T-helper 2 cell (primary cell): ENCODE measurements at places on chromosomes 7 and 10.

DNA sequence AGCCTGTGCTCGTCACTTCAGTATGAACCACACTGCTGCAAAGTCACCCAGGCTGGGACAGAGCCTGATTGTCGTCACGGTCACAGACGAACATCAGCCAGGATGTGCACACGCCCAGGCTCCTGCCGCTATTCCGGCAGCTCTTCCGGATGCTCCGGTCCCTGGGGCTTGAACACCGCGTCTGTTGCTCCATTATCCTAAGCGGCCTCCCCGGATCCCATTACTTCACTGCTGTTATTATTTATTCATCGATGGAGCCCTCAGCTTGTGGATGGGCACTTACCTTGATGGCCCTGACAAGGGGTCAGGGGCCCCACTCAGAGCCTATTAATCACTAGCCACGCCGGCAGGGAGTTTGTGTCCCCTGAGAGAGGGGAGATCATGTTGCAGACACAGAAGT, 120.8 kb upstream of the PCBD1 start:
- DNase-seq, result no peak

- DNase-seq, result no peak
Measured at GRCh38 chr7:96578606-96579005, 131.0 kb downstream of the SEM1 start.

DNA sequence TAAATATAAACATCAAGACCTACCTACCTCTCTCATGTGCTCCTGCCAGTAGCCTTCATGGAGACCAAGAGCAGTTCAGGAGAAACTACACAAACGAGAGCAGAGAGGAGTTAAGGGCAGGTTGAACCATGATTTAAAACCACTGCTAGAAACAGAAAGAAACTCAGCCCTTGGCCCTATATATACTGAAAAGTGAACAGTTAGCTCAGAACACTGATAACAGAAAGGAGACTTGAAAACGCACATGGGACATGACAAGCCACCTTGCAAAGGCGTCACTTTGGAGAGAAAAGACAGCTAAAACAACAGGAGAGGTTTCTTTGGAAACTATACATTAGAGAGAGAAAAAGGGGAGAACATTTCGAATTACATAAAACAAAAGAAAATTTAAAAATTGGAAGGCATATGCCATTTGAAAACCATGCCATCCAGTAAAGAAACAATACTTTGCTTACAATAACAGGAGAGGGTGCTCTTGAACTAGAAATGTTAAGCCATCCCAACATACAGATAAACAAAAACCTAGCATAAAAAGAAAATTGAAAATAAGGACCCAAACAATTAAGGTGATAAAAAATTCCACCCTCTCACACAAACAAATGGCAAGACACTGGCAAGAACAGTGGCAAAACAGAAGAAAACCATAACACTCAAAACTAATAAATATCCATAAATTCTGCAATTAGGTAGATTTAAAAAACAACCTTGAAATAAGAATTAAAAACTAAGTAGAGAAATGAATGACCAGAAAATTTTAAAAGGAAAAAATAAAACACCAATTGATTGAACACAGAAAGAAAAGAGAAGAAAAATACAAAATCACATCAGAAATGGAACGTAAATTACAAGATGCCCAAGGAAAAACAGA, 232.7 kb downstream of the IMMP2L start:
- no peak for DNase-seq

- DNase-seq, result no peak
Measured at GRCh38 chr10:130824230-130825014, 487.1 kb downstream of the TCERG1L start.

DNA sequence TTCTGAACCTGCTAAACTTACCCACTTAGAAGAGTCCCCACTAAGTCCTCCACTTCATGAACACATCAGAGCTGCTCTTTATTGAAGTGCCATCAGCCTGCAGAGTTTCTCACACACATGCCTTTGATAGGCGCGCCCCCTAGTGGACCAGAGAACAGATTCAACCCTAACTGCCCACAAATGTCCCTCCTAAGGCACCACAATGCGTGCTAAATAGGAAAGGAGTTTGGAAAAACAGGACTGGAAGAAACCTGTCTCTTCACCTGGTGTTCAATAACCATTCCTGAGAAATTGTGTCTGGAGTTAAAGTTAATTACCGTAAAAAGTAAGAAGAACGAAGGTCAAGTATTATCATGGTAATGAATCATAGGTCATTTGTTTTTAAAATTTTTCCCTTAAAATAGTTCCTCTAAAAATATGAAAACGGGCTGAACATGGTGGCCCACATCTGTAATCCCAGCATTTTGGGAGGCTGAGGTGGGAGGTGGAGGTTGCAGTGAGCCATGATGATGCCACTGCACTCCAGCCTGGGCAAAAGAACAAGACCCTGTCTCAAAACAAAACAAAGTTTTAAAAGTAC, 249.7 kb downstream of the ELMO1 start:
- peak; percentile 53 for DNase-seq

GRCh38 chr7:24036033-24036412, 248.0 kb upstream of the NPY start:
- DNase-seq, result peak; percentile 13

GRCh38 chr7:151125470-151125845, 39.2 kb downstream of the AGAP3 start:
- DNase-seq, result no peak

GRCh38 chr7:128853799-128854198, 8.9 kb upstream of the ATP6V1F start:
- DNase-seq, result no peak

DNA sequence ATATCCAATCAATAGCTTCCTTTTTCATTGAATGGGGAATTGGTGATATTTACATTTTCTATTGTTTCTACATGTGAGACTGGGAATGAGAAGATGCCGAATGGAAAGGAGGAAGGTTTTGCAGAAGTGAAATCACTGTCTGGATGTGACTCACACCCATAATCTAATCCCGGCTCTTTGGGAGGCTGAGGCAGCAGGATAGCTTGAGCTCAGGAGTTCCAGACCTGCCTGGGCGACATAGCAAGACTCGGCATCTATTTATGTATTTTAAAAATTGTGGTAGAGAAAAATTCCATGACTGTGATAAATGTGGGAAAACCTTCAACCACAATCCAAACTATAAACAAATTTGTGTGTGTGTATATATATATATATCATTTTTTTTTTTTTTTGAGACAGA, 10.9 kb upstream of the FIS1 start:
- no peak for DNase-seq

- DNase-seq, result no peak
Measured at GRCh38 chr7:49817279-49817678, 43.8 kb downstream of the VWC2 start.

DNA sequence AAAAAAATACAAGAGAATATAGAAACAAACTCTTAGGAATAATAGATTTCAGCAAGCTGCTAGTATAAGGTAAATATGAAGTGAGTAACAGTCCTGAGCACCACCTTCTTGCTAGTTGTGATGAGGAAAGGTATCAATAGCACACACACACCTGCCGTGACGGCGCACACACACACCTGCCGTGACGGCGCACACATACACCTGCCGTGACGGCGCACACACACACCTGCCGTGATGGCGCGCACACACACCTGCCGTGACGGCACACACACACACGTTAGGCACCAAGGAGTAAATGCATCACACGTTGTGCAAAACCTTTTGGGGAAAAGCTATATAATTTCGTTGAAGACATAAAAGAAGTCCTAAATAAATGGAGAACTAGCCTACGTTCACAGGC, 4.7 kb upstream of the JAKMIP3 start:
- no peak for DNase-seq

- DNase-seq, result no peak
Measured at GRCh38 chr10:30680908-30681307, 51.4 kb upstream of the LYZL2 start.

DNA sequence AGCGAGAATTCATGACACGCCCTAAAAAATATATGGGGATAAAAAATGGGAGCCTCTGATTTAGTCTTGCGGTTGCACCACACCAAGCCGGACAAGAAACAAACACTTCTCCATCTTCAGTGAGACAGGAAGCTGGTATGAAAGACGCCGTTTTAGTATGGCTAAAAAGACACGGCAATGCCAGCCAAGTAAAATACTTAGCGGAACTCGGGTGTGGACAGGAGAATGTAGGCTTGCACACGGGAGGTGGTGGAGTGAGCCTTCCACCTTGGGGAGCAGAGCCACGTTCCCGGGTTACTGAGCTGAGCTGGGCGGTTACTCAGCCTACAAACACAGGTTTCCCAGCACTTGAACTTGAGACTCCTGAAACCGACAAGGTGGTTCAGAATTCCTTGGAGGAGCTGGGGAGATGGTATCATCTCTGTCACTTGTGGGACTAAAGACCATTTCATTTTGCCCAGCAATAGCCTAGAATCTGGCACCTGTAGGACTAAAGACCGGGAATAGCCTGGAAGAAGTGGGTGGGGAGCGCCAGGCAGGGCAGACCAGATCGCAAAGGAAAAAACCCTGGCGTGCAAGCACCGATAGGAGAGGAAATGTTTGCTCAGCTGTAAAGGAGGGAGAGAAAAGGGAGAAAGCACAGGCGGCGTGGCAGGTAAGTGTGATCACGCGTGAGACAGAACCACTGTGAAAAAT, 34.8 kb upstream of the SEPHS1 start:
- no peak for DNase-seq

DNA sequence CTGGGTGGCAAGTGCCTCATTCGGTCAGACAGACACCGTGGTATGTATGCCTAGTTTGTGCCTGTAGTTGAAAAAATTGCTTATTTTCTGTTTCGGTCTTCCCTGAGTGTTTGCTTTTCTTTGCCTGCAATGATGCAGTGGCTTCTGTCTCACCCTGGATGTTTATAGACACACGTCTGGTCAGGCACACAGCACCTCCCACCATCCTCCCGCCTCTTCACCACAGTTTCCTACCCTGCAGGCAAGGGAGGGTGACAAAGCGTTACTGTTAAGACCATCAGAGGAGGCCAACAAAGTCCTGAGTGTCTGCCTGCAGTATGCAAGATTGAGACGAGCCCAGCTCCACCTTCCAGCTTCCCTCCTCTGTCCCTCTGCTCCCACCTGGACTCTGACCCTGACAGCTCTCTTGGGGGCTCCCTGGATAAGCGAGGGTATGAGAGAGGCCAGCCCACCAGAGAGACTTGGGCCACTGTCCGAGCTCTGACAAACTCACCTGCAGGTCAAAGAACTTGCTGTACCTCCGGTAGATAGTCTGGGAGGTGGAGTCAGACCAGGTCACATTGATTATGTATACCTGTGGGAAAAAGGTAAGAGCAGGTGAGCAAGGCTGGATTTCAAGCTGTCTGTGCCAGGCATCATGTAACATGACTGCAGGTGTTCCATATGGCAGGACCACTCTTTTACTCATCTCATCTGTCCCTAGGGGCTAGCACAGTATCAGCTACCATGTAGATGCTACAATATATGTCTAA, 54.4 kb downstream of the SH3PXD2A start:
- DNase-seq, result no peak

DNA sequence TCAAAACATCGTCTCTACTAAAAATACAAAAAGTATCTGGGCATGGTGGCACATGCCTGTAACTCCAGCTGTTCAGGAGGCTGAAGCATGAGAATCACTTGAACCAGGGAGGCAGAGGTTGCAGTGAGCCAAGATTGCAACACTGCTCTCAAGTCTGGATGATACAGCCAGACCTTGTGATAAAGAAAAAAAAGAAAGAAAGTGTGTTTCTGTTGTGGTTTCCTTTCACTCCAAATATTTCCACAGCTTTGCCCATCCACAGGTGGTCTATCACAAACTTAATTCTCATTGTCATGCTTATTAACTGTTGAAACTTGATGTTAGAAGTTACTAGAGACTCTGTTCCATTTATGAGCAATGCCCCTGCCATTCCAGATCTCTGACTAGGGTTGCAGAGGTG, 316.0 kb upstream of the SEMA3C start:
- DNase-seq, result no peak

DNA sequence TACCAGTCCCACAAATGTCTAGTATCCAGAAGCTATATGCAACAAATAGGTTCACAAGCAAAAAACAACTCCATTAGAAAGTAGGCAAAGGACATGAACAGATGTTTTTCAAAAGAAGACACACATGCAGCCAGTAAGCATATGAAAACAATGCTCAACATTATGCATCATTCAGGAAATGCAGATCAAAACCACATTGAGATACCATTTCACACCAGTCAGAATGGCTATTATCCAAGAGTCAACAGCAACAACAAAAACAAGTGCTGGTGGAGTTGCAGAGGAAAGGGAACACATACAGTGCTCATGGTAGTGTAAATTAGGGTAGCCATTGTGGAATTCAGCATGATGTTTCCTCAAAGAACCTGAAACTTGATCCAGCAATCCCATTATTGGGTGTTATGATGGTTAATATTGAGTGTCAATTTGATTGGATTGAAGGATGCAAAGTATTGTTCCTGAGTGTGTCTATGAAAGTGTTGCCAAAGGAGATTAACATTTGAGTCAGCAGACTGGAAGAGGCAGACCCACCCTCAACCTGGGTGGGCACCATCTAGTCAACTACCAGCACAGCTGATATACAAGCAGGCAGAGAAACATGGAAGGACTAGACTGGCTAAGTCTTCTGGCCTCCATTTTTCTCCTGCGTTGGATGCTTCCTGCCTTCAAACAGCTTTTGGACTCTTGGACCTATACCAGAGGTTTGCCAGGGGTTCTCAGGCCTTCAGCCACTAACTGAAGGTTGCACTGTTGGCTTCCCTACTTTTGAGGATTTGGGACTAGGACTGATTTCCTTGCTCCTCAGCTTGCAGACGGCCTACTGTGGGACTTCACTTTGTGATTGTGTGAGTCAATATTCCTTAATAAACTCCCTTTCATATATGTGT, 218.4 kb upstream of the SEMA3D start:
- no peak for DNase-seq

DNA sequence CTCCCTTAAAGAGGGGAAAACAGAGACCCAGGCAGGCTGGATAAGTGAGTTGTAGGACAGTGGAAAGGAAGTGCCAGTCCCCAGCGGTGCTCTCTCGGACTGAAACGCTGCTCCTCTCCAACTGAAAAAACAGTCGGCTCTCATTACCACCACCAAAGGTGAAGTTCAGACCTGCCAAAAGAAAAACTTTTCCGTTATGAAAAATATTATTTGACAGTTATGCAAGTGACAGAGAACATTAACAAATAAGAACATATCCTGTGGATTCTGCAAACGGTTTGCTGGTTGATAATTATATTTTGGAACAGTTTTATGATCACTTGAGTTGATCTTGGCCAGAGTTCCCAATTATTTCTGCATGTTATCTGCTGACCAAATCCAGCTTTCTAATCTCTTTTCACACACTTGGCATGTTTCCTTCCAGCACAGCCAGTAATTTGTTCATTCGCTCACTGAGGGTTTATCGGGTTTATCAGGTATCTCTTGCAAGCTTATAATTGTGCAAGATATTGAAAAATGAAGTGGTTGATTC, 82.6 kb downstream of the PTPRE start:
- DNase-seq, result no peak

- no peak for DNase-seq
Measured at GRCh38 chr7:82413237-82413636, 30.3 kb downstream of the CACNA2D1 start.

- no peak for DNase-seq
Measured at GRCh38 chr7:66348531-66348930, 143.4 kb downstream of the TPST1 start.

DNA sequence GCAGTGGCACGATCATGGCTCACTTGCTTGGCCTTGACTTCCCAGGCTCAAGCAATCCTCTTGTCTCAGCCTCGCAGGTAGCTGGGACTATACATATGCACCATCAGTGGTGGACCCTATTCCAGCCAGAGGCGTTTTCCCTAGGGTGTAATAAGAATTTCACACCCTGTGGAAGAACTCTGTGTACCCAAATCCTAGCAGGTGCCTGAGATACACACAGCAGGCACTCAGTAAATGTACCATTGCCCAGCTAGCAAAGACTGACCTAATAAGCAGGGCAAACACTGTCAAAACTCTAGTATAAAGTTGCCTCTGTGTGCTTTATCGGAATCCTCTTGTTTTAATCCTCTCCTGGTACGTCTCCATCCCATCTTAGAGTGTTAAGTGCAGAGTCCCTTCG, 33.7 kb upstream of the BHLHA15 start:
- no peak for DNase-seq
